Esophagus muscularis mucosa (tissue), 4 donors: ENCODE measurements at places on chromosomes 2 and 18. TPM values are rescaled to one million over a fixed set of nuclear protein-coding genes. Genes with fewer than 3 reads are reported as not detected.

Gene PROC
- total RNA-seq: not detected

- no peak overlapping the region for H3K4me3 ChIP-seq
- DNase-seq: no peak
- no peaks in the 10 kb centered on the region for H3K27me3 ChIP-seq
- no peaks in the 10 kb centered on the region for H3K36me3 ChIP-seq
- H3K4me1 ChIP-seq: peaks cover 15% of the 10 kb centered on the region
These were observed 214.6 kb upstream of the DTNA start for GRCh38 chr18:34495506-34495905.

DNA sequence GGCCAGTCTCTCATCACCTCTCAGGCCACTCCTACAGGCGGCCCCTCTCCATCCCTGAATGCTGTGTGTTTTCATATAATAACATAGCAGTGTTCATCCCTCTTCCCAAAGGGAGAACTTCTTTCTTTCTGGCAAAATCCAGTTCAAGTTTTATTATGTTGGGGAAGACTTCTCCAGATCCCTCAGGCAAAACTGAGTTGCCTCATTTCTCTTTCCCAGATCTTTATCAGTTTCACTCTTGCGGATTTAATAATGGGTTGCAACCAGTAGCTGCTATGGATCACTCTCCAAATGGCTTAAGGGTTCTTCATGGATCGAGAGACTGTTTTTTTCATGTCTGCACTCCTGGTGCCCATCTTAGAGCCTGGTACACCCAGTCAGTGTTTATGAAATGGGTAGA is 129.9 kb downstream of the FHOD3 start:
- no peak overlapping the region for H3K4me3 ChIP-seq
- H3K27ac ChIP-seq: no peak overlapping the region
- no peaks in the 10 kb centered on the region for H3K27me3 ChIP-seq
- H3K4me1 ChIP-seq: no peaks in the 10 kb centered on the region

- H3K27ac ChIP-seq: no peak overlapping the region
- H3K36me3 ChIP-seq: no peaks in the 10 kb centered on the region
- H3K4me3 ChIP-seq: no peak overlapping the region
These were observed 952.7 kb downstream of the TDRD15 start for GRCh38 chr2:22076454-22076853.

DNA sequence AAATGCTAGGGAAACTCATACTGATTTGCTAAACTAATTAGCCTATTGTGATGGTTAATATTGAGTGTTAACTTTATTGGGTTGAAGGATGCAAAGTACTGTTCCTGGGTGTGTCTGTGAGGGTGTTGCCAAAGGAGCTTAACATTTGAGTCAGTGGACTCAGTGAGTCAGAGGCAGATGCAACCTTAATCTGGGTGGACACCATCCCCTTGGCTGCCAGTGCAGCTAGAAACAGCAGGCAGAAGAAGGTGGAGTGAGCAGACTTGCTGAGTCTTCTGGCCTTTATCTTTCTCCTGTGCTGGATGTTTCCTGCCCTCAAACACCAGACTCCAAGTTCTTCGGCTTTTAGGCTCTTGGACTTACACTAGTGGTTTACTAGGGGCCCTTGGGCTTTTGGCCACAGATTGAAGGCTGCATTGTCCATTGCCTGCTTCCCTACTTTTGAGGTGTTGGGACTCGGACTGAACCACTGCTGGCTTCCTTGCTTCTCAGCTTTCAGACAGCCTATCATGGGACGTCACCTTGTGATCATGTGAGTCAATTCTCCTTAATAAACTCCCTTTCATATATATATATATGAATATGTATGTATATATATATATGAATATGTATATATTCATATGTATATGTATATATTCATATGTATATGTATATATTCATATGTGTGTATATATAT is 69.7 kb downstream of the RPRM start:
- no peak overlapping the region for H3K4me3 ChIP-seq
- no peaks in the 10 kb centered on the region for H3K27me3 ChIP-seq
- no peak overlapping the region for H3K27ac ChIP-seq
- H3K36me3 ChIP-seq: no peaks in the 10 kb centered on the region
- H3K4me1 ChIP-seq: no peaks in the 10 kb centered on the region

DNA sequence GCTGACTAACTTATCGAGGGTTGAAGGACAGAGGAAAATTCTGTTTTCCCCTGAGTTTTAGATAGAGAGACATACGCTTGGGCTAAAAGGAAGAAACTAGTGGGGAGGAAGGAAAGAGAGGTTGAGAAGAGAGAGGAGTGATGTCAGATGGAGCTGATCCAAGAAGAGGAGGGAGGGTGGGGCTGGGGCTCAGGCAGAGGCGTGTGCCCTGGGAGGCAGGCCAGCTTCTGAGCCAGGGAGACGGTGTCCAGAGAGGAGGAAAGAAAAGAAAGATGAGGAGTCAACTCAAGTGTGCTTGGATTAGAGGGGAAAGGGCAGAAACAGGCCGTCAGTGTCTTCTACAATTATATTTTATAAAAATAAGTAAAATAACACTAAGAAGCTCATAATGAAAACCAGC is 56.2 kb downstream of the EMILIN2 start:
- H3K27me3 ChIP-seq: peaks cover 26% of the 10 kb centered on the region
- no peak for DNase-seq
- peak overlapping the region; percentile 54 for H3K27ac ChIP-seq
- H3K4me1 ChIP-seq: peaks cover 40% of the 10 kb centered on the region
- no peaks in the 10 kb centered on the region for H3K36me3 ChIP-seq

DNA sequence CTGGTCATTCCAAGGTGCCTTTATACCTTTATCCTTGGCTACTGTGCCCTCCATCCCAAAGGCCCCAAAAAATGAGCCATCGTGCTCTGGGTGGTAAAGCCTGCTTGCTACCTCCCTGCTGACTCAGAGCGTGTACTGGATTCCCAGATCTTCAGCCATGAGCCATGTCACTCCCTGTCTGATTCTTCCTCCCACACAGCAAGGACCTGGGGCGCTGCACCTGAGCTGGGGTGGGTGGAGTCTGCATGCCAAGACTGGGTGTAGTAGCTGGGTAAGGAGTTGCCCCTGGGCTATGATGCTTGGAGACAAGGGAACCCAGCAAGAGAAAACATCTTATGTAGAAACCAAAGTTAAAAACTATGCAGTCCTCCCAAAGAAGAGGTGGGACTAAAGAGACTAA is 37.2 kb upstream of the APCDD1 start:
- H3K27ac ChIP-seq: no peak overlapping the region
- no peaks in the 10 kb centered on the region for H3K36me3 ChIP-seq
- H3K27me3 ChIP-seq: no peaks in the 10 kb centered on the region
- peak; percentile 86 for DNase-seq
- no peak overlapping the region for H3K4me3 ChIP-seq
